DMS153 (cell line): ENCODE measurements at places on chromosomes 2 and 18.

DNA sequence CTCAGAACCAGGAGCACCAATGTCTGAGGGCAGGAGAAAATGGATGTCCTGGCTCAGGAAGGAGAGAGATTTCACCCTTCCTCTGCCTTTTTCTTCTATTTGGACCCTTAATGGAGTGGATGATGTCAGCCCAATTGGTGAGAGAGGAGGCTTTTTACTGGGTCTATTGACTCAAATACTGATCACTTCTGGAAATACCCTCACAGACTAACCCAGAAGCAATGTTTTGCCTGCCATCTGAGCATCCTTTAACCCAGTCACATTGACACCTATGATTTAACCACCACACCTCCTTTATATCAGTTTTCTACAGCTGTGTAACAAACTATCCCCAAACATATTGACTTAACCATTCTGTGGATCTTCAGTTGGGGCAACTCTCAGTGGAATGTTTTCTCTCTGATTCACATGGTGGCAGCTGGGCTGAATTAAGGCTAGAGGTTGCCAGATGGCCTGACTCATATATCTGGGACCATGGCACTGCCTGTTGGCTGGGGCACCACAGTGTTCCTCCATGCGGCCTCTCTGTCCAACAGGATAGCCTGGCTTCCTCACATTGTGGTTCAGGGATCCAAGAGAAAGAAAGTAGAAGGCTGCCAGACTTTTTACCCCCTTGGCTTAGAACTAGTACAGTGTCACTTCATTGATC, 18.2 kb upstream of the MBOAT2 start:
- DNase-seq, result no peak

- no peak for DNase-seq
Measured at GRCh38 chr18:6001867-6002266, 106.5 kb upstream of the TMEM200C start.

- DNase-seq, result no peak
Measured at GRCh38 chr2:776038-776437, 98.8 kb upstream of the TMEM18 start.

GRCh38 chr2:208531361-208531760, 124.8 kb downstream of the PTH2R start:
- DNase-seq, result no peak

DNA sequence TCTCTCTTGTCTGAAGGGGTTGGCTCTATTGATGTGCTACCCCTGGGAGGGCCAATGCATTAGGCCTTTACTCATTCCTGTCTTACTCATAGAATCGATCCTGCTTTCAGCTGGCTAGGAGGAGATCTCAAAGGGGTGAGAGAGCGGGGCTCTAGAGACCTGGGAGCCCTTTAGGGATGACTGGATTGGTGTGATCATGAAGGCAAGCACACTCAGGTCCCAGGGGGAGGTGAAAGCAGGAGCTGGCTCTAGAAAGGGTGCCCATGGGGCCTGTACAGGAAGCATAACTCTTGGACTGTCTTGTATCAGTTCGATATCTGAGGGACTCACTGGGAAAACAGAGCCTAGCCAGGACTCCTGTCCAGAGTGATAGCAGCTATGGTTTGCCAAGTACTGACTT, 47.8 kb downstream of the INPP4A start:
- no peak for DNase-seq

GRCh38 chr2:215293879-215294278, 18.0 kb upstream of the ATIC start:
- DNase-seq, result no peak

GRCh38 chr2:42009657-42010580, 37.9 kb upstream of the PKDCC start:
- DNase-seq, result no peak

- DNase-seq, result no peak
Measured at GRCh38 chr18:46199515-46200147, 95.4 kb downstream of the HAUS1 start.

GRCh38 chr2:136363470-136363869, 245.5 kb upstream of the CXCR4 start:
- no peak for DNase-seq

DNA sequence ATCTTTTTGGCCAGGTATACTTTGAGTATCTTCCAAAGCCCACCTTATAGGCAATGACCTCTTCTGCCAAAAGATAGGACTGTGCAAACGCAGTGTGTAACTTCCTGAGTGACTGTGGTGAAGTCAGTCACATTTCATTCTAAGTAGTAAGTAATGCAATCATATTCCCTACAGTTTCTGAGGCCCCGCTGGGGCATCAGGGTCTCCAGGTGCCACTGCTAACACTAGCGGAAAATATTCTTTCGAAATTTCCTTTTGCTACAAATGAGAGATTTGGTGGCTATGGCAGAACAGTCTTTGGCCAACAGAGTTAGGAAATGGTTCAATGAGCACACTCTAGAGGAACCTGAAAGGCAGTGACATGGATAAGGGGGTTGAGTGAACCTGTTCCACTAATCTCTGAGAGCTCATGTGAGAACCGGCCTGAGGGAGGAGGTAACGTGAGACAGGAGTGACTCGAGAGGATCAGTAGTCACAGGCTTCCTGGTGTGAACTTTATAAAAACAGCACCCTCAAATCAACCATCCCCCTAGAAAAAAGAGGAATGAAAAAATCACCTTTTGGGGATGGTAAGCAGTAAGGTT, 102.6 kb upstream of the LPIN2 start:
- no peak for DNase-seq

GRCh38 chr2:207744451-207744850, 25.3 kb downstream of the FZD5 start:
- DNase-seq, result no peak

- DNase-seq, result no peak
Measured at GRCh38 chr2:25276569-25277465, 64.9 kb downstream of the DNMT3A start.
